ENCODE measurements at places on chromosomes 5 and 9. TPM values are rescaled to one million over a fixed set of nuclear protein-coding genes. Genes with fewer than 3 reads are reported as not detected.

Gene FGD3
- 12.8 TPM for total RNA-seq

Gene EPB41L4A
- total RNA-seq: 23.9 TPM

Gene EGFLAM
- 15.2 TPM for total RNA-seq

Gene TBCA
- total RNA-seq: 123 TPM

Gene GRM6
- 0.47 TPM for total RNA-seq

Gene PPP2R2B
- 32.0 TPM for total RNA-seq

DNA sequence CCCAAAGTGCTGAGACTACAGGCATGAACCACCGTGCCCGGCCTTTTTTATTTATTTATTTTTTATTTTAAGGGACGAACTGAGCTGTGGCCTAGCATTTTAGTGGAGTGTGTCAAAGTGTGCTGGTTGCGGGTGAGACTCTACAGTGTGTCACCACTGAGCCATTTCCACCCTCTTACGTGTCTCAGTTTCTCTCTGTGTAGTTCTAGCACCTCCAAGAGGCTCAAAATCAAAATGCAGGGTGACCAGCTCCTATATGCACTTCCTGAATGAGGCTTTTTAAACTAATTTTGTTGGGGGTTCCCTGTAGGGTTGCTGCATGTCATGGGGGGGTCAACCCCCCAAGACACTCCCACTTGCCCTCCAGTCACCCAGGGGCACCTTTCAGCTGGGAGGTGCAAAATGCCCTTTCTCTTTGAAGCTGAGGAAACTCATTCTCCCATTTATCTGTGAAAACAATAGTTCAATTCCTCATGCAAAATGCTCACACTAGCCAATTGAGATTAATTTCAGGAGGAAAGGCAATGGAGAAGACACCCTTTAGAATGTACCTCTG is 69.3 kb downstream of the COL15A1 start:
- no peak overlapping the region for H3K27ac ChIP-seq
- no peaks in the 10 kb centered on the region for H3K4me1 ChIP-seq
- no peak for DNase-seq
- H3K27me3 ChIP-seq: no peaks in the 10 kb centered on the region
- H3K36me3 ChIP-seq: no peaks in the 10 kb centered on the region

DNA sequence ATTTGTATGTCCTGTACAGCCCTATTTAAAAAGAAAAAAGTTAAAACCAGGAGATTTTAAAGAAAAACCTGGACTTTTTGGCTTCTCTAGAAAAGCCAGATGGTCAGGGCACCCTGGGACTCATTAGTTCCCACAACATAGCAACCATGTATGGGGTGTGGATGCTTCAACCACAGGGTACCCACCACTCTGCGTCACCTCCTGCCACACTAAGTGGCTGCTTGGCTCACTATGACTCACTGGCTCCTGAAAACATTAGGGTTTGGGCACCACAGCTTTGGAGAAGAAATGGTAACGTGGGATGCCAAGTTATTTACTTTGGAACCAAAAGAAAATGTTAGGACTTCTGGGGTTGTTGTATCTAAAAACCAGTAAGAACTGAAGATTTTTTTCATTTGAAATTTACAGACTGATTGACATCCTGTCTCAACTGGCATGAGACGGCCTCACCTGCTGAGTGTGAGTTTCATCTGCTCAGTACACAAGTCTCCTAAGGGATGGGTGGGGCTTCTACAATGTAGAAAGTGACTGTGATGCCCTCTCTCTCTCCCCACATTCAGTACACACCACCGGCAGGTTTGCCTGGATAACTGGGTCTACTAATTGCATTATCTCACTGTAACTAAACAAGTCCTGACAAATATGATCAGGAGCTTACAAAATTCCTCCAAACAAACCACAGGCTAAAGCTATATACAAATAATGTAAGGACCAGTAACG is 103.9 kb downstream of the ESM1 start:
- H3K4me3 ChIP-seq: no peak overlapping the region
- no peak for DNase-seq
- no peaks in the 10 kb centered on the region for H3K27me3 ChIP-seq
- no peaks in the 10 kb centered on the region for H3K36me3 ChIP-seq
- H3K4me1 ChIP-seq: peaks cover 4% of the 10 kb centered on the region

DNA sequence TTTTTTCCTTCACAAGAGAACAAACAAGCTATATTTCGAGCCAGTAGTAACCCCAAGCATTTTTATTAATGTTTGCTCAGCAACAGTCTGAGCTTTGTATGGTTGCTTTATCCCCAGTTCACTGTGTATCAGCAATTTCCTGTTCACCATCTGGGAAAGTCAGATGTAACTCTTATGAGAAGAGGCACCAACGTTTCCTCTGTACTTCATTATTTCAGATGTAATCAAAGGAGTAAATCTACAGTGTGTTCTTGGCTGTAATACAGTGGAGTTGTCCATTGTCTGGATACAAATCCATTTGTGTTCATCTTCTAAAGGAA is 340.2 kb downstream of the ARRDC3 start:
- DNase-seq: no peak
- no peak overlapping the region for H3K4me3 ChIP-seq
- no peaks in the 10 kb centered on the region for H3K27me3 ChIP-seq
- no peaks in the 10 kb centered on the region for H3K36me3 ChIP-seq
- no peak overlapping the region for H3K27ac ChIP-seq
- H3K4me1 ChIP-seq: no peaks in the 10 kb centered on the region

DNA sequence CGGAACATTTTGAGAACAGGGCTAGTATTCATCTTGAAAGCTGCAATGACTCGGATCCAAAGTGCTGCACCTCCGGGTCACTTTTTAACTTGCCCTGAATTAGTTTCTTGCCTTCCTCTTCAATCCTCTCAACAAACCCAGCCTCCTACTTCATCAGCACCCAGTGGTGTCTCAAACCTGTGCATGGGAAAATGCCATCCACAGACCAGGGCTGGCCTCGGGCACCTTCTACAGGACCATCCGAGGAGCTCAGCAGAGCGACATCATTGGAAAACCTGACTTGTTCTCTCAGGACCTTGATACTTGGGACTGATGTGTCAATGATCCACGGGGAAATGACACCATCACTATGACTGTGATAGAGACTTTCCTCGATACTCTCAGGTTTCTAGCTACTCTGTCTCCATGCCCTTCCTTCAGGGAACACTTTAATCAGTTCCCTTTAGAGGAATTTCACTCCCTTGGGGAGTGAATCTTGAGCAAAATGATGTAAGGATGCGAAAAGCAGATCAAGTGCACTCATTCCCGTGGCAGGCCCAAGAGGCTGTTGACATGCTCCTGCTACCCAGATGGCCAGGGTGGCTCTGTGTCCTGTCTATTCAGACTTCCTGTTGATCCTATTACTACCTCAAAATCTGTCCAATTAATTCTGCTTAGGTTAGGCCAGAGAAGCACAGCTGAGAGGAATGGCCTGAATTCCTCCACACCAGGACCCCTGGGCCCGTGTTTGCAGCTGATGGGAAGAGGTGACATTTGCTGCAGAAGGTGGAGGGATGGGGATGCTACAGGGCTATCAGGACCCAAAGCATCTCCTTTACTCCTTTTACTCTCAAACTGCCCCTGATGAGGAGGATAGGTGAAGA is 96.5 kb upstream of the SLC25A48 start:
- no peak for DNase-seq
- H3K27ac ChIP-seq: no peak overlapping the region
- H3K36me3 ChIP-seq: no peaks in the 10 kb centered on the region
- H3K4me3 ChIP-seq: no peak overlapping the region

GRCh38 chr5:152456815-152457443 is 51.9 kb upstream of the NMUR2 start:
- no peaks in the 10 kb centered on the region for H3K4me1 ChIP-seq
- H3K27me3 ChIP-seq: no peaks in the 10 kb centered on the region
- DNase-seq: no peak
- no peak overlapping the region for H3K27ac ChIP-seq
- no peak overlapping the region for H3K4me3 ChIP-seq

- H3K4me1 ChIP-seq: peaks cover 5% of the 10 kb centered on the region
- H3K27me3 ChIP-seq: no peaks in the 10 kb centered on the region
- no peak overlapping the region for H3K27ac ChIP-seq
- no peak overlapping the region for H3K4me3 ChIP-seq
- H3K36me3 ChIP-seq: no peaks in the 10 kb centered on the region
Measured at GRCh38 chr5:64557911-64558310, 52.1 kb downstream of the RGS7BP start.

Measured in testis (tissue), 5 donors.